Regular cardiac myocyte (primary cell): ENCODE measurements at places on chromosomes 4 and X. TPM values are rescaled to one million over a fixed set of nuclear protein-coding genes. Genes with fewer than 3 reads are reported as not detected.

The FAM241A gene
- total RNA-seq = 2.0 and 5.8 TPM in 2 replicates

The HTN1 gene
- total RNA-seq = not detected in 2 replicates

The MBNL3 gene
- 0.56 and 0.96 TPM in 2 replicates for total RNA-seq

The APEX2 gene
- total RNA-seq = 4.5 and 9.0 TPM in 2 replicates

The TCEAL7 gene
- total RNA-seq = 36.2 and 58.9 TPM in 2 replicates

The PABPC4L gene
- 0.38 and 0.56 TPM in 2 replicates for total RNA-seq

The TEX13B gene
- total RNA-seq = not detected in 2 replicates

The P2RY4 gene
- total RNA-seq = not detected in 2 replicates

The SHOX gene
- not detected in 2 replicates for total RNA-seq

The CTAG2 gene
- not detected in 2 replicates for total RNA-seq

The DIPK2B gene
- under 0.01 and 0.19 TPM in 2 replicates for total RNA-seq

The IGSF1 gene
- total RNA-seq = under 0.01 TPM in 1 of 2 replicates, not detected in the other

The MAP7D2 gene
- 0.38 and 0.56 TPM in 2 replicates for total RNA-seq

The TBC1D9 gene
- 48.2 and 48.3 TPM in 2 replicates for total RNA-seq

The GPR143 gene
- under 0.01 and 0.19 TPM in 2 replicates for total RNA-seq

The RAI2 gene
- total RNA-seq = 0.38 and 0.56 TPM in 2 replicates
